C1 segment of cervical spinal cord (tissue), 14 donors: ENCODE measurements at places on chromosomes 7 and 10.
A peak's percentile ranks its signal among the peaks of the same experiment; 100 is the strongest.

- no peak for DNase-seq
These were observed 384.0 kb downstream of the RPS24 start for GRCh38 chr10:78417425-78418370.

DNA sequence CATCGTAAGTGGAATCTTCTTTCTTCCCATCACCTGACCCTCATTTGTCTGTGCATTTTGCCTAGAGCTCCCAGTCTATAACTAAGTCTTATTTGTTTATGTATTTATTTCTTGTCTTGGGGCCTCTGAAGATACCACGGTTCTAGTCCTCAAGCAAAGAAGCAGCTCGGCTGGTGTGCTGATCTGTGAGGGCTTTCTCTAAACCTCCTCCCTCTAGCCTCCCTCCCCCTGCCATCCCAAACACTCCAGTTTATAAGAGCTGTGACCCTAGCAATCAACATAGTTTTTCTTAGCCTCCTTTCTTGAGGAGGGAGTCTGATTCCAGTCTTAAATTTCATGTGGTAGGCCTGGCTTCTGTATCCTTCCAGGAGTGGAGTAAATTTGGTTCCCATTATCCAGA, 15.7 kb upstream of the NDUFA5 start:
- DNase-seq: no peak

- DNase-seq: no peak
These were observed 2.7 kb downstream of the NKX1-2 start for GRCh38 chr10:124446830-124447750.

- DNase-seq: no peak
These were observed 34.6 kb upstream of the ST7 start for GRCh38 chr7:116918704-116919103.

- no peak for DNase-seq
These were observed 158.8 kb downstream of the SKAP2 start for GRCh38 chr7:26705567-26705966.

GRCh38 chr7:47689558-47689957, 107.6 kb upstream of the TNS3 start:
- DNase-seq: no peak

DNA sequence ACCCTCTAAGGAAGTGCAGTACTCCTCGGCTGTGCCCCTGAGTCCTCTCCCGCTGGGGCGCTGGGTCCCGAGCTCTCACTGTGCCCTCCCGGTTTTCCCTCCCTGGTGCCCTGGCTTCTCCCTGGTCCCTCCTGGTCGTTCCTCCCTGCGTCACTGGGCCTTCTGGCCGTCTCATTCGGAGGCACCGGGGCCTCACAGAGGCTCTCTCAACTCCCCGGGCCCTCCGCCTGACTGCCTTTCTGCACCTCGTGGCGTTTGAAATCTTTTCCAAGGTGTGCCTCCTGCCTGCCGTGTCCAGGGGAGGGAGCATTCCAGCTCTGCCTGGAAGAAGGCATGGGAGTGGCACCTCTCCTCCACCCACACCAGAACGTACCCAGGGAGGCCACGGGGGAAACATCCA, 174.3 kb downstream of the TCERG1L start:
- no peak for DNase-seq

DNA sequence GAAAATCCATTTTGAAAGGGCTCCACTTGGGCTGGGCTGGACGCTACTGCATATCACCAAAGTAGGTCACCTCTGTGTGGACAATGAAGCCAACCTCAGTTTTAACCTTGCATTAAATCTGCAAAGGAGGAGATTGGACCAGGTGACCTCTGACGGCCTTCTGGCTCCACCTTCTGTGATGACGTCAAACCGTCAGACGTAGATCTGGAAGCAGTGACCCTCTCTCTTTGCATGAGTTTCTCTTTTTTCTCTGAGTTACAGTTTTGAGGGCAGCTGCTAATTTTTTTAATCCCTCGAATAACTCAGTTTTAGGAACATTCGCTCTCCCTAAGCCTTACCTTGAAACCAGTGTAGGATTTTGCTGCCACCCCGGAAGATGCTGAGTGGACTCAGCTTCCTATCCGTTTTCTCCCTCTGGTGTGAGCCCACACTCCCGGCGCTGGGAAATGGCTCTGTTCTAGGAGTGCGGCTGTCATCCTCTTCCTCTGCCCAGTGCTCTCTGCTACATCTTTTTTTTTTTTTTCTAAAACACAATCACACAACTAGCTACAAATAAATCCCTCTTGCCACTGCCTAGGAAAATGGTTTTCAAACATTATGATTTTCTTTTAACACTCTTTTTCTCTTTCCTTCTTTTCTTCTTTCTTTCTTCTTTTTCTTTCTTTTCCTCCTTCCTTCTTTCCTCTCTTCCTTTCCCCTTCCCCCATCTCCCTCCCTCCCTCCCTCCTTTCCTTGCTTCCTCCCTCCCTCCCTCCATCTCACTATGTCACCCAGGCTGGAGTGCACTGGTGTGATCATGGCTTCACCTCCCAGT, 27.7 kb upstream of the NMT2 start:
- no peak for DNase-seq

DNA sequence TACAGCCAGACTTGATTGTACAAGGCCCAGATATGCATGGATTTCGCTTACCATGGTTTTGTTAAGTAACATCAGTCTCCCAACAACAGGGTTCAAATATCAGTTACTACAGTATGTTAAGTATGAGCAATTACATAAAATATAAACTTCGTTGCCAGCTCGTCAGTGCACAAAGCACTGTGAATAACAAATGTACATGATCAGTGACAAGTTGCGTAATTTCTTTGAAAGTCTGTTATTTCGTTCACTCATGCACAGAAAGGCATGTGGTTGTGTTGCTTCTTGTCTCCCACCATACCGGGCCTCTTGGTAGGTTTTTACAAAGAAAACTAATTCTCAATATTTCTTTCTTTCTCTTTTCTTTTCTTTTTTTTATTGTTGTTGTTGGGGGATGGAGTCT, 12.5 kb upstream of the ZNF487 start:
- no peak for DNase-seq

GRCh38 chr10:78551184-78552005, 517.4 kb upstream of the ZMIZ1 start:
- no peak for DNase-seq

GRCh38 chr10:50883629-50884028, 1.8 kb downstream of the A1CF start:
- DNase-seq: no peak

DNA sequence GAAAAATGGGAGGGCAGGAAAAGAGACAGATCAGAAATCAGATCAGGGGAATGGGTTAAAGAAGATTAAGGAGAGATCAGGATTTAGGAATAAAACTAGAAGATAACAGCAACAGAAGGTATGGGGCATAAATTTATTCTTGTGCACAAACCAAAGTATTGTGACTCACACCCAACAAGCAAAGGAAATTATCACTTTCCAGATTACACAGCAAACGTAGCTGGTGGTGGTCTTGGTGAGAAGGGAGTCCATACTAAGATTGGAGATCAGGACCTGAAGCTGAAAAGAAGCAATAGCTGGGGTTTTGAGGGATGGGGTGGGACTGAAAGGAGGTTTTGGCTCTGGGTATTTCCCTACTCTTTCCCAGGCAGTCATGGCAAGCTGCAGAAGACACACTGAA, 3.5 kb upstream of the MYOZ1 start:
- DNase-seq: no peak

DNA sequence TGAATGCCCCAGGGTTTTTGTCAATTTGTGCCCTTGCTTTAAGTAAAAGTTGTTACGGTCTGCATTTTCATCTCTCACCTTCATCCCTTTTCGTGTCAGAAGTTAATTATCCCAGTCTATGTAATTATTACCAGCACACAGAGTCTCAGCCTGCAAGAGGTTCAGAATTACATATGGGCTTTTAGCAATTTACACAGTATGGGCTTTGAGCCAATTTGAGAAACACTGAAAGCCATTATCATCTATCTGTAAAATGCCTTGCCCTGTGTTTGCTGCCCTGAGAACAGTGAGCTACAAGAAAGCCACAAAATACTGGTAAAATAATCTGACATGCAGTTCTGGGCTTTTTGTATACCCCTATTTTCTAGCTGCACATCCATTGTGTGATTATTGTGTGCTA, 125.6 kb upstream of the STEAP4 start:
- DNase-seq: no peak

DNA sequence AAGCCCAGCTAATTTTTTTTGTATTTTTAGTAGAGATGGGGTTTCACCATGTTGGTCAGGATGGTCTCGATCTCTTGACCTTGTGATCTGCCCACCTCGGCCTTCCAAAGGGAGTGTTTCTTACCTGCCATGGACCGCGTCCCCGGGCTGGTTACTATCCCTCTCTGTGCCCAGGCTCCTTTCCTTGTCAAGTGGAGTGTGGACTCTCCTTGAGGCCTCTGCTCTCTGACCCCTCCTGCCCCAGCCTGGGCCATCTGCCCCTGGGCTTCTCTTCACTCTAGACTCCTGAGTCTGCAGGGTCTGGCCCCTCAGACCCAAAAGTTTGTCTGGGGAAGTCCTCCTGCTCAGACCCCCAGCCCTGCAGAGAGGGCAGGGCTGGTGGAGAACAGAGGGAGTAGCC, 20.7 kb downstream of the NEURL1 start:
- no peak for DNase-seq

DNA sequence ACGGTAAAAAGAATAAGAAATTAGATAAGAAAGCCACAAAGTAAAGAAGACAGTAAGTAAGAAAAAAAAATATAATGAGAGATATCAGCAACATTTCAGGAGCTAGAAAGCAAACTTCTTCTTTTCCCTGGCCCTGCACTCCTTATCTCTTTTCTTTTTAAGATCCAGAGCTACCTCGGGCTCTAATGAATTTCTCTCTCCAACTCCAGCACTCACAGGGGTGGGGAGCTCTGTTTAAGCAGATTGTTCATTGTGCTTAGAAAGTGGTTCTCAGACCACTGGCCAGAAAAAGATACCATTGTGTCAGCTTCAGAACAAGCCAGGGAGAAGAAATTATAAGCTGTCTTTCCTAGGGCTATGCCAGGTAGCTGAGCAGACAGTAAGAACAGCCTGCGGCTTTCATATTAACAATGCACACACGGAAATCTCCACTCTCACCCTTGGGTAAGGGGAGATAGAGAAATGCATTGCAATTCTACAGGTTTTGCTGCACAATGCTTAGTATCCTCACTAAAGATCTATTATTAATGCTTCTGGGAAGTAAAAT, 19.3 kb downstream of the OR2F1 start:
- DNase-seq: no peak

DNA sequence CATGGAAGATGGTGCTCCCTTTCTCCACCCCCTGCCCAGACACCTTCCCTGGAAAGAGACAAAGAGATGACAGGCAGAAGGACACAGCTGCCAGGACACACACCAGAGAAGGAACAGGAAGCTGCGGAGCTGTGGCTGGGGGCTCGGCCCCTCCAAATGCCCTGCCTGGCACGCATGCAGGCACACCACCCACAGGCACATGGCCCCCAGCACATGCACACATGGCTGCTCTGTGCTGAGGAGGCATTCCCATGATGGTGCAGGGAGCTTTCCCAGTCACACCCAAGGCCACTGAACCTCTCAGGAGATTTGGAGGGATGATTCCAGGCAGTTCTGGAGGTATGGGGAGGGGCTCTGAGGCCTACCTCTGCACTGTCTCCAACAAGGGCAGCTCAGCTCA, 143.3 kb downstream of the GRID1 start:
- DNase-seq: no peak

- no peak for DNase-seq
These were observed 27.1 kb downstream of the ZNF775 start for GRCh38 chr7:150406312-150406566.

DNA sequence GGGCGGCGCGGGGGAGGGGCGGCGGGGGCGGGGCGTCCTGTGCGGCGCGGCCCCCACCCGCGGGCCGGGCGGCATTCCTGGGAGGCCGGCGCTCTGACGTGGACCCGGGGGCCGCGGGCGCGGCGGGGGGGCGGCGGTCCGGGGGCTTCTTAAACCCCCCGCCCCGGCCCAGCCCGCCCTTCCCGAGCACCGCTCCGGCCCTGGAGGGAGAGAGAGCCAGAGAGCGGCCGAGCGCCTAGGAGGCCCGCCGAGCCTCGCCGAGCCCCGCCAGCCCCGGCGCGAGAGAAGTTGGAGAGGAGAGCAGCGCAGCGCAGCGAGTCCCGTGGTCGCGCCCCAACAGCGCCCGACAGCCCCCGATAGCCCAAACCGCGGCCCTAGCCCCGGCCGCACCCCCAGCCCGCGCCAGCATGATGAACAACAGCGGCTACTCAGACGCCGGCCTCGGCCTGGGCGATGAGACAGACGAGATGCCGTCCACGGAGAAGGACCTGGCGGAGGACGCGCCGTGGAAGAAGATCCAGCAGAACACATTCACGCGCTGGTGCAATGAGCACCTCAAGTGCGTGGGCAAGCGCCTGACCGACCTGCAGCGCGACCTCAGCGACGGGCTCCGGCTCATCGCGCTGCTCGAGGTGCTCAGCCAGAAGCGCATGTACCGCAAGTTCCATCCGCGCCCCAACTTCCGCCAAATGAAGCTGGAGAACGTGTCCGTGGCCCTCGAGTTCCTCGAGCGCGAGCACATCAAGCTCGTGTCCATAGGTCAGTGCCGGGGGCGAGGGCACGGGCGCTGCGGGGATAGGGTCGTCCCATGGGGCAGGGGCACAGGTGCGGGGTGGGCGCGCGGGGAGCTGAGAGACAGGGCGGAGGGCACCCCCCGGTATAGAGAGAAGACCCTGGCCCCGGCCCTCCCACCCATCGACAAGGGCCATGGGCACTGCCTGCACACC, at the start of gene FLNC:
FLNC (plus strand) TSS at position 176 of the 947 bp plus-strand sequence; CDS start at position 408, 232 bp downstream.
- DNase-seq: peak; percentile 47

GRCh38 chr10:1670541-1671365, 66.6 kb downstream of the ADARB2 start:
- no peak for DNase-seq

DNA sequence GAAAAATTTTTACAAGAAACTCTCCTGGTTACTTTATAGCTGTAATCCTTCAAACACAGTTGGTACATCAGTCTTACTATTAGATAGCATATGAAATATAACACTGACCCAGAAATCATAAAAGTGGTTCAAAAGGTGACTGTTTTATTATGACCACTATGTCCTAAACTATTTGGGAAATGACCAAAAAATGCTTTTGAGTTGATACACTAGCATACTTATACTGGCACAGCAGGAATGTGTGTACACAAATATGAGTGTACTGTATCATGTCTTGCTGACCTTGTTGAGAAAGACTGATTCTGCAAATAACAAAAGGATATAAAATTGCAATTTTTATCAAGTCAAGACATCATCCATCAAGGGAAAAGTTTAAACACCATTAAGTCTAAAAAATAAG, 24.3 kb downstream of the CSTF2T start:
- DNase-seq: no peak

DNA sequence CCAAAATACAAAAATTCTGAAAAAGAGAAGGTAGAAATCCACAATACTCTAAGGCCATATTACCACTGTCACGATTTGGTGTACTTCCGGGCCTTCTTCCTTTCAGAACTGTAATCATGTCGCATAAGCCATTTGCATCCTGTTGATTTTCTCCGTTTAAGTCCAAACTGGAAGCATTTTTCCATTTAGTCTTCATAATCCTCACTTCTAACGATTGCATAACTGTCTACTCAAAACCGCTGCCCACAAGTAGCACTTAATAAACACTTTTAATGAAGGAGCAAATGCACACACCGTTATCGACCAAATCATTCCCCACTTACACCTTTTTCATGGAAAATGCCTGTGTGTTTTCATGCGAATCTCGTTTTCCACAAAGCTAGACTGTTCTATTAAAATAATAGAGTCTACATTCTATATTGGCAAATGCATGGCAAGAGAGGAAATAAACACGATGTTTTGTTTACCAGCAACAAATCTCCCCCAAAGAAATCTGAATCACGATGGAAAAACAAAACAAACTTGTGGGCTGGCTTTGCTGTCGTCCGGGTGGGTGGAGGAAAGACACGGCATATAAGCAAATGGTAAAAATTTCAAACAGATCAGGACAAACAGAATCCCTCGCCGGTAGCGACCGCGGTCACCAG, 1.0 kb downstream of the ATE1 start:
- no peak for DNase-seq

GRCh38 chr7:128000048-128000447, 31.2 kb downstream of the LRRC4 start:
- no peak for DNase-seq
